Diencephalon (tissue), 1 donor: ENCODE measurements at places on chromosomes 1 and 21. TPM values are rescaled to one million over a fixed set of nuclear protein-coding genes. Genes with fewer than 3 reads are reported as not detected.

Gene LMX1A
- 3.7 TPM for total RNA-seq

Gene OR2L5
- total RNA-seq: 1.8 TPM

Gene JAM2
- 20.8 TPM for total RNA-seq

Gene GJA4
- 3.9 TPM for total RNA-seq

Gene PTPN14
- 5.1 TPM for total RNA-seq

Gene LCE3E
- total RNA-seq: not detected
